Transverse colon (tissue), 4 donors: ENCODE measurements at places on chromosomes 1 and 21.

DNA sequence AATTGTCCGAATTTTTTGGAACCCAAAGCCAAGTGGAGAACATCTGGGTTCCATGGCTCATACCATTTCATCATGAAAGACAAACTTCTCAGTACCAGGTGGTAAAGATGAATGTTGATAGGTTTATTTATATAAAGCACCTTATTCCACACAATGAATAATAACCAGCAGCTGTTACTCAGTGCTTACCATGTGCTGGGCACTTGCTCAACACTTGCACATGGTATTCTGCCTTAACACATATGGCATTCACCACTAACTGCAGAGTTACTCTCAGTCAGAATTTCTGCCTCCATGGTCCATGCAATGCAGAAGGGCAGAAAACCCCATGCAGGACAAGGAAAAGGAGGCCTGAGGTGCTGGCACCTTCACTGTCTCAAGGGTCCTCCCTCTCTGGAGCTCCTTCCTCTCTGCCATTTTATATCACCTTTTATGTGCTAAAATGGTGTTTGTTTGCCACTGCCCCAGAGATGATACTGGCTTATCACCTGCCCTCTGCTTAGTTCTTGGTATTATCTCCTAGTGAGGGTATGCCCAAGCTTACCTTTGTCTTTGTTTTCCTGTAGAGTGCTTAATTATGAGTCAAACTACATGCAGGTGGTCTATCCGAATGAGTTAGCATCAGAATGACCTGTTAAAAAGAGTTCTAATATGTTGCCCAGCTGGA, 76.7 kb upstream of the ZNF326 start:
- no peak for DNase-seq

- DNase-seq, result no peak
These were observed 19.2 kb downstream of the SYT6 start for GRCh38 chr1:114134518-114134917.

- no peak for DNase-seq
These were observed 65.6 kb downstream of the GRIK3 start for GRCh38 chr1:36968730-36969129.

DNA sequence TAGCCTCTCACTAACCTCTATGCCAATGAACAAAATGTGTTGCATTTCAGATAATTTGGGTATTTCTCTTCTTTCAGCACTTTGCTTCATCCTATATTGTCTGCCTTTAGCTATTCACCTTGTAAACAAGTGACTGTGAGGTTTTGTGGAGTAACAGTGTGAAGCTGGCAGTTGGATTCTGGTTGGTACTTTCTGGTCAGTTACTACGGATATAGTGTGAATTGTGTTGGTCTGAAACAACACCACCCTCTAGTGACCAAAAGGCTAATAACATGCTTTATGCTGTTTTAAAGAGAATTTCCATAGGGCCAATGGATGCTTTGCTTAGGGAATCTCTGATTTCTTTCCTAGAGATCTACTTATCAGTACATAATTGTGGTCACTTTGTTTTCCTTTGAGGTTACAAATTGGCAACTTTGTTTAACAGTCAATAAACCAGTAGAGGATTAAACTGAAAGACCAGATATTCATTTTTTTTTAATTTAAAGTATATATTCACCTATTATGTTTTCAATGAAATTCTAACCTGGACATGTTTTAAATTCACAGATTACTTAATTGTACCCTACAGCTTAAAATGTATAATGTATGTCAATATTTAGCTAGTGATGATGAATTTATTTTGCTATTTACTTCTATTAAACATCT, 2.5 kb upstream of the PTGER3 start:
- no peak for DNase-seq

- DNase-seq, result no peak
These were observed 374.6 kb upstream of the RUNX1 start for GRCh38 chr21:35423709-35424108.

- DNase-seq, result peak; percentile 46
These were observed 10.7 kb upstream of the OTUD7B start for GRCh38 chr1:150021191-150021694.
